ENCODE measurements at places on chromosomes 7 and 10.

- no peak for DNase-seq
Observed at GRCh38 chr10:33706746-33707145, 372.3 kb upstream of the NRP1 start.

GRCh38 chr7:4725014-4725849 is 43.1 kb downstream of the FOXK1 start:
- DNase-seq, result peak; percentile 39

- DNase-seq, result no peak
Observed at GRCh38 chr7:22210355-22210754, 146.6 kb downstream of the RAPGEF5 start.

GRCh38 chr7:14690075-14690474 is 212.5 kb downstream of the DGKB start:
- DNase-seq, result no peak

DNA sequence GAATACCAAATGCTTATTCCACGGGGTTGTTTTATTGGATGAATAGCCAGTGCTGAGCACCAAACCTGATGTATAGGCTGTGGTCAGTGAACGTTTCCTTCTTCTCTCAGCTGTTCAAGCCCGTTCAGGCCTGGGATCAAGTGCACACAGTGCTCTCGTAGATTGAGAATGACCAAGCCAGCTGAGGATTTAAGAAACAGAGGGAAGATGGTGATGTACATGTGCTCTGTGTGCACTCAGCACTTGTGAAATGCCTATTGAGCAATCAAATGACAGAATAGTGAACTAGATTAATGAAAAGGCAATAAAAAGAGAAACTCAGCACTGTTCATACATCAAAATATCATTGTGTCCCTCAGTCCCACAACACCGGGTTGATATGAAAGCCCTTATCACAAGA is 302.5 kb downstream of the BMPER start:
- DNase-seq, result no peak

GRCh38 chr10:114577133-114577532 is 80.9 kb downstream of the ABLIM1 start:
- no peak for DNase-seq

DNA sequence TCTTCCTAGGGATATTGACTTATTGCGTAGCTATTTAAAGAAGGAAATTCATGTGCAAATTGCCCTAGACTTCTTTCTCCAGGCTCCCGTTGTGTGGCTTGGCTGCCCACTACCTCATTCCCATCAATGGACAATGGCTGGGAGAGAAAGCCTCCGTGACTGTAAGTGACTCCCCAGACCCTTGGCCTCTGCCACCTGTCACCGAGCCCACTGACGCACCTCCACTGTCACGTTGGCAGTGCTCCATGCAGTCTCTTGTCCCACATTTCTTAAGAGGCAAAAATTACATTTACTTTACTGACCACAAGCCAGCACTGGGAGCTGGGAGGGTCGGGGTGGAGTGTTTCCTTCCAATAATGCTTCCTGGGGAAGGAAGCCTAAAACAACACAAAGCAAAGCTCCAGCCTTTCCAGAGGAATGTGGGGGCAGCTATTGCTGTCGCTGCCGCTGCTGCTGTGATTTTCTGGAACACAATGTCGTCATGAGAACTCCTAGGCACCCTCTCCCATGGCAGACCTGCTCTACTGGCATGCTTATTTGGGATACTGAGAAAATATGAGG is 89.7 kb upstream of the STEAP1B start:
- DNase-seq, result no peak

DNA sequence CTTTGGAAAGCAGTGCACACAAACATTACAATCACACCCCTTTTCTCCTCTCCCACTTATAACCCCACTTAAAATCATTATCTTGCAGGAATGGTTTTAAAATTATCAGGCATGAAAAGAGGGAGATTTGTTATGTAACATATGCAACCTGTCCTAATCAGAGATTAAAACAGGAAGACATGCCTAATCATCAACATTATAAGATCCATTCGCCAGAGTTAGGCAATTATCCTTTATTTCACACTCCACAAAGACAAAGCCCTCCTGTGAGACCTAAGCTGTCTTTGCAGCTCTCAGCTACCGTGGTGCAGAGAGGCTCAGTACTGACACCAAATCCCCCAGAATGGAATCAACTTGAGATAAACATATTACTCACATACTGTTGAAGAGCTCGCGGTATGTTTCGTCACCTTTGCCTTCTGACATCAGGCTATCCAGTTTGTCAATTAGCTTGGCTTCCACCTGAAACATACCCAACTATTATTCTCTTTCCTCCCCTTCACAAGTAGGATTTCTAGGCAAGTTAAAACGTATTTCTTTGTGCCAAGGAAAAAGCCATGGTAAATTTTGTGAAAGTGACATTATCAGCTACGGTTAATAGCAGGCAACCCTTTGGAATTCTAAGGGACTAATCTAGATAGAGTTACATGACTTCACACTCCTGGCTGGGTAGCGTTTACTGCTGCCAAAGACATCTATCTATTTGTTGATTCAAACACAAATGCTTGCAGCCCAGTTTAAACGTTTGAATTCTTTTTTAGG is 226.2 kb upstream of the IMMP2L start:
- DNase-seq, result no peak

DNA sequence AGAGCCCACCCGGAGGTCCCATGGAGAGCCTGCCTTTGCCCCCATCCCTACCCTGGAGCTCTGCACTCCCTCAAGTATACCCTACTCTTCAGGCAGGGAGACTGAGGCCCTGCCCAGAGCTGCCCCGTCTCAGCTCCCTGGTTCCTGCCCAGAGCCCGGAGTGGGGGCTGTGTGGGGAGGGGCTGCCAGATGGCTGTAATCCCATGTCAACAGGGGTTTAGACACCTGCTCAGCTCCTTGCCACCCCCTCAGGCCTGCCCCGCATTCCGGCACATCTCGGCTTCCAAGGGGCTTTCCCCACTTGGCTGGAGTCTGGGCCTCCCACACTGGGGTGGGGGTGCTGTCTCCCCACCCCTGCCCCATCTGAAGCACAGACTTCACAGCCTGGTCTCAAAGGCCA is 20.9 kb upstream of the LFNG start:
- DNase-seq, result no peak

GRCh38 chr10:9296190-9296589 is 1241.7 kb downstream of the GATA3 start:
- DNase-seq, result no peak

- DNase-seq, result no peak
Observed at GRCh38 chr7:18532813-18533212, 37.3 kb downstream of the HDAC9 start.

DNA sequence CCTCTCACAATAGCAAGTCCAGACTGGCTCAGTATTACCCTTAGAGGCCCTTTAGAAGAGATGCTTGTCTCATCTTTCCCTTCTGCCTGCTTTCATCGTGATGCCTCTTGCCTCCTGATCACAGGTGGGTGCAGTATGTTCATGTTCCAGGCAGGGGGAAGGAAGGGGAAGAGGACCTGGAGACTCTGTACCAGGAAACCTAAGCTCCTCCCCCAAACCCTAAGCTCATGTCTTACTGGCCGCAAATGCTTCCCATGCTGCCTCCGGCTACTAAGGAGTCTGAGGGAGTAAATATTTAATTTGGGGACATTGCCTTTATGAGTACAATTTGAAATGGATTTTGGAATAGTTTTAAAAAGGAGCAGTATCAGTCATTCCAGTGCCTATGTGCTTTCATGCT is 192.6 kb downstream of the CDCA7L start:
- no peak for DNase-seq

DNA sequence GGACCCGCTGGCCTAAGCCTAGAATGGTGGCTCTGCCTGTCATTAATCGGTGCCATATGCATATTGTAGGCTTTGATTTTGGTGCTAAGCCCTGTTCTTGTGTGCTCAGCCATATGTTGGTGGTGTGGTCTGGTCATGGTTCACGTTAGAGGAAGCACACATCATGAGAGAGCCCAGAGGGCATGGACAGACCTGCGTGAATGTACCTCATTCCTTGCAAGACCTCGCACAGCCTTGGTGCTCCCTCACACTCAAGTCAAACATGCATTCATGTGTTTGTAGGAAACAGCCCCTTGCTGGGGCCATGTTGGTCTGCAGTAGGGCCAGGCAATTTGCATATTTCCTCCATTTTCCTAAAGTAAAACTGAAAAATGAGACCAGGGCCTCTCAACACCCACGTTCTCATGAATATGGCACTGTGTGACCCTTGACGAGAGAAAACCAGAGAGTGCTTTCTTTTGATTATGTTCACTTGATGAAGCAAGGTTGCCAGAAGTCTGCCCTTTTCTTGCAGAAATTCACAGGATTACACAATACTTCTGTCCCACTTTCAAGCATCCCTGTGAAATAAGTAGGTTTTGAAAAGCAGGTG is 268.7 kb downstream of the CELF2 start:
- DNase-seq, result no peak

- DNase-seq, result no peak
Observed at GRCh38 chr7:84949501-84949900, 237.4 kb downstream of the SEMA3D start.

DNA sequence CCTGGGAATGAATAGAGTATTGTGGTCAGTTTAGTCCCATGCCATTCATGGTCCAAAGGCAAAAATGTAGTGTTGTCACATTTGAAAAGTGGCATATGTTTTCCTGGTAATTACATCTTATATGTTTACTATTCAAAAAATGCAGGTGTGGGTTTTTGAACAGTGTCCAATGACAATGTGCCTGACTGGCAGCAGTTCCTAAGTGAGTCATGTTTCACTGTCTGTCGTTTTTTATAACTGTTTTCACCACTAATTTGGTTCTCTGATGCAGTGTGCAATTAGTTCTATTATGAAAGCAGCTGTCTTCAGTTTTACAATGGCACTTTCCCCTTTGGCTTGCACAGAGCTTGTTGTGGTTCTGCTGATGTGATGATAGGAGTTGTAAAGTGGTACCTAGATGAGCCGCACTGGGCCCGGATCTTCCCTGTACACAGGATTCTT is 162.3 kb downstream of the SEM1 start:
- no peak for DNase-seq

- no peak for DNase-seq
Observed at GRCh38 chr10:89373916-89374711, 3.7 kb upstream of the IFIT1B start.

GRCh38 chr10:48464871-48465736 is 139.8 kb downstream of the ARHGAP22 start:
- peak; percentile 9 for DNase-seq

- DNase-seq, result no peak
Observed at GRCh38 chr7:91242097-91242844, 22.0 kb upstream of the FZD1 start.

- no peak for DNase-seq
Observed at GRCh38 chr7:82760074-82760473, 316.5 kb upstream of the CACNA2D1 start.

DNA sequence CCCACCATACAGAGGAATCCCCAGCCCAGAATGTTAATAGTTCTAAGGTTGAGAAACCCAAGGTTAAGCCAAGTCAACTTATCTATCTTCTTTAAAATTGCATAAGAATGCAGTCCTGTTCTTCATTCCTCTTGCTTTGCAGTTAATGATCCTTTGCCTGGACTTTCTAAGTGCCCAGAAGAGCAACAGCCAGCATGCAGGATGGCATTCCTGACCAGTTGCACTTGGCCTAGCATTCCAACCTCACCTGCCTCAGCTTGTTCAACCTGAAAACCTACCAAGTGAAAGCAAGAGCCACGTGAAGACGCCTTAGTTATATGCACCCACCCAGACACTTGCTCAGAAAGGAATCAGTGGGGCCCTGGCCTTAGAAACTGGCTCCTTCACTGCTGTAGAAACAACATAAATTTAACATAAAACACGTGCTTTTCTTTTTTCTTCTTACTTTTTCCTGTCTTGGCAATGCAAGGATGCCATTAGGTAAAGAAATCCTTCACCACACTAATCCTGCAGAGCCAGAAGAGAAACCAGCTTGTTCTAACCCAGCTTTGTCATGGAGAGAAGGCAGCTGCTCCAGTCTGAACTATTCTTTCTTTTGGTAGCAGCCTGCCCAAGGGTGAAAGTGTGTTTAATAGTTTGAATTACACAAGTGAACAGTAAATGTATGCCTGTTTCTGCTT is 25.0 kb downstream of the EGFR start:
- DNase-seq, result no peak

DNA sequence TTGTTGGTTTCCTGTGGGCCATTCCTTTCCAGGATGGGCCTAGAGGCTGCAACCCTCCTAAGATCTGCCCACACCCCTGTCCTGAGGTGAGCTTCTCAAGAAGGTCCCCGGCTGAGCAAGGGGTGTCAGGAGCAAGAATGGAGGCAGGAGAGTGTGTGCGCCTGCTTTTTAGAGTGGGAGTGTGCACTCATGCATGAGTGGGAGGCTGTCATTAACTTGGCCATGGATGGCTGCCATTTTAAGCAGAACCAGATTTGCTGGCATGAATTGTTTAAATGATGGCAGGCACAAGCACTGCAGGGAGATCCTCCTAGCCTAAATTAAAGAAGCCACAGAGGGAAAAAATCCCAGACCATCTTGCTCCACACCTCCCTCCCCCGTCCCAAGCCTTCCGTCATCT is 2.9 kb upstream of the SGPL1 start:
- no peak for DNase-seq

DNA sequence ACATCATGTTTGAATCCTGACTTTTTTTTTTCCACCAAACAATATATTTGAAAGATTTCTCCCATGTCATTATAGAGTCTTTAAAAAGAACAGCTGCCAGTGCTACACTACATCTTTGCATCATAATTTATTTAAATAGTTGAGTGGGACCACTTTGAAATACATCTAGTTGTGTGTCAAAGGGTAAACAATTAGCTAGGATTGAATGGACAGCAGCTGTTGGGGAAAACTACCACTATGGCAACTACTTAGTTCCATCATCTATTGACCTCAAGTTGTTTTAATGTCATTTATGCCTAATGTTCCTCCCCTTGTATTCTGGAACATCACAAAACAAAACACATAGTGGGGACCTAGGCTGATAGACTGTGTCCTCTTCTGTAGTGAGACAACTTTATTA is 985.1 kb downstream of the SORCS1 start:
- DNase-seq, result no peak

DNA sequence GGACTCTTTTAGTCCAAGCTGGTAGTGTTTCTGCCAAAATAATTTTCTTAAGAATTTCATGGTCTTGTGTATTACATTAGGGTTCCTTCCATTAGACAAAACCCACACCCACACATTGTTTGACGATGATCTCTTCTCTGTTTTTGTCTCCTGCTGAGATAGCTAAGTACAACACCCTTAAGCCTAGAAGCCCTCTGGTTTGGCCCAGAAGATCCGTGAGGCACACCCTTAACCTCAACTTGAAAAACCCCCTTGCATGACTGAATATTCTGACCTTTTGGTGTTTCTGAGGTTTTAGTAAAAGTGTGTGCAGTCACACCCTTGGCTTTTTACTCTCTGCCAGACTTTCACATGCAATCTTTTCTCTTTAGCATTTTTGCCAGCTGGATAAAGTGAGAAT is 29.3 kb upstream of the ERCC6 start:
- DNase-seq, result no peak

DNA sequence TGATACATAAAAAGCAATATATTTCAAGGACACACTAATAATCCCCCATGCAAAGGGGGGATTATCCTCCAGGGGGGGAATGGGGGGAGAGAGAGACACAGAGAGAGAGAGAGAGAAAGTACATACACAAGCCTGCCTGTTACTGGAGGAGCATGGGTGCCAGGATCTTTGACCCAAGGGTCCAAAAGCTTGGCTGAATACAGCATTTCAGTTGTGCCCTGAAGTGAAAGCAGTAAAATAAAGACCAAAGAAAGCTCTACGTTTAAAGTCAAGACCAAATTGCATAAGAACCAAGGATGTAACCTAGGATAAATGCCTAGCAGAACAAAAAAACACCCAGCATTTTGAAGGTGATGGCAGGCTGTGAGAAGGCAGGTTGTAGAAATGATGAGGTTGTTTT is 27.8 kb upstream of the ITGB8 start:
- DNase-seq, result no peak

GRCh38 chr7:64755865-64756264 is 38.4 kb upstream of the ZNF138 start:
- DNase-seq, result no peak

GRCh38 chr7:131010029-131010716 is 276.2 kb upstream of the KLF14 start:
- no peak for DNase-seq

Measured in activated B cell treated with CpG ODN at 0.5 μM for 24 hours (primary cell).